ENCODE measurements at places on chromosomes 7 and 10. TPM values are rescaled to one million over a fixed set of nuclear protein-coding genes. Genes with fewer than 3 reads are reported as not detected.

- DNase-seq: no peak
Measured at GRCh38 chr10:86108696-86109095, 257.9 kb downstream of the GRID1 start.

ADARB2 gene
- not detected for total RNA-seq

GRCh38 chr7:33819658-33820057 lies 85.7 kb upstream of the BMPER start:
- no peak for DNase-seq

DNA sequence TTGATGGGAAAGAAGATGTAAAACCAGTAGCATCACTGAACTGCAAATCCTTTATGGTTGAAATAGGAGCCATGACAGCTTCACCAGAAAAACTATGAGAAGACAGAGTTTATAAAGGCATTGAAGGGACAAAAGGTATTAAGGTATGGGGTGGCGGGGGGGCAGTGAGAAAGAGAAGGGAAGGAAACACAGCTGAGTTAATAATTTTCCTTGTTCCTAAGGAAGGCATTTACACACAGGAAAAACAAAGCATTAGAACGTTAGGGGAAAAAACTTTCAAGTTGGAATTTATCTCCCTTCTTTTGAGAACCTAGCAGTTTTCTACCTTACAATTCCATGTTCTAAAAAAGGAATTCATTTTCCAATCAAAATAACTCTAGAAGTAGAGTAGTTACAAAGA lies 4.4 kb downstream of the LARP4B start:
- no peak for DNase-seq

- no peak for DNase-seq
Measured at GRCh38 chr10:49791100-49791499, 29.0 kb upstream of the OGDHL start.

- no peak for DNase-seq
Measured at GRCh38 chr10:72219235-72219814, 3.2 kb upstream of the ASCC1 start.

DNA sequence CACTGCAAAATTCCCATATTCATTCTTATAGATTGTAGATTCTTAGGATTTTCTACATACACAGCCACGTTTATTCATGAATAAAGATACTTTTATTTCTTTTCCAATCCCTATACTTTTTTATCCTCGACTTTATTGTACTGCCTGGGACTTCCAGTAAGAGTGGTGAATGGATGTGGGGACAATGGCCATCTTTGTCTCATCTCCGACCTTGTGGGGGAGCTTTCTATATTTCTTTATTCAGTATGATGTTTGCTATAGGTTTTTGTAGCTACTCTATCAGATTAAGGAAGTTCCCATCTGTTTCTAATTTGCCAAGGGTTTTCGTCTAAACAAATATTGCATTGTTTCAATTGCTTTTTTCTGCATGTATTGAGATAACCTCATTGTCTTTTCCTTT lies 184.3 kb downstream of the FOXP2 start:
- no peak for DNase-seq

GRCh38 chr10:15393139-15393825 lies 22.2 kb upstream of the FAM171A1 start:
- DNase-seq: no peak

- DNase-seq: no peak
Measured at GRCh38 chr7:44646176-44646920, 39.9 kb downstream of the OGDH start.

DNA sequence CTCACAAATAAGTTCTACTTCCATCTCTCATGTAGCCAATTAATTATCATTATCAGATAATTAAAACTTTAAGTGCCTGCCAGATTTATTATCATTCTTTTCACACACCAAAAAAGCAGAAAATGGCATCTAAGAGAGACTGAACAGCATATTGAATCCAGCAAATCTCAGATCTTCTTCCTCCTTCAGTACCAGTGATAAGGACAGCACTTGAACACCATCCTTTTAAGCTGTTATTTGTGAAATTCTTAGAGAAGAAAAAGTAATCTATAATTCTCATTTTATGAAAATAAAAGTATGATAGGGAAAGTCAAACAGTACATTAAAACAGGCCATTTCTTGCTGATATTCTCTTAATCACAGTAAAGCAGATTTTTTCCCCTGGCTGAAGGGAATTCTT lies 104.5 kb downstream of the ELAPOR2 start:
- no peak for DNase-seq

- no peak for DNase-seq
Measured at GRCh38 chr10:61159253-61159652, 215.3 kb upstream of the RHOBTB1 start.

GRCh38 chr10:73899423-73899822 lies 11.5 kb upstream of the PLAU start:
- no peak for DNase-seq

GRCh38 chr10:125035588-125036295 lies 93.8 kb downstream of the ZRANB1 start:
- DNase-seq: no peak

OR13A1 gene
- not detected for total RNA-seq
